HuH-7 (cell line): ENCODE measurements at places on chromosomes 7 and 10.

DNA sequence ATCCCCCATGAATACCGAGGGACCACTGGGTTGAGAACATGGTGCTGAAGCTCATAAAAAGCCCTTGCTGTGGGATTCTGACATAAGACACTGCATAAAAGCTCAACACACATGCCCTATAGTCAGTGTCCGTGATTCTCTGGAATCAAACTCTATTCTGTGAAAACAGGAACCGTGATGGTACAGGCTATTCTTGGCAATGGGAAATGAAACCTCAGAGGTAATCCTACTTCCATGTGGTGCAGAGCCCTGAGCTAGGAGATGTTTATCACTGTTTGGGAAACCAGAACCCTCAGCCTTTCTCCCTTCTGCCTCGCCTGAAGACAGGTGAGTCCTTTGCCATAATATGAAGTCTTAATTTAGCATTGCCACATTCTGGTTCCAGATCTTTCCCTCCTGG lies 80.8 kb upstream of the PRSS1 start:
- no peak for DNase-seq

DNA sequence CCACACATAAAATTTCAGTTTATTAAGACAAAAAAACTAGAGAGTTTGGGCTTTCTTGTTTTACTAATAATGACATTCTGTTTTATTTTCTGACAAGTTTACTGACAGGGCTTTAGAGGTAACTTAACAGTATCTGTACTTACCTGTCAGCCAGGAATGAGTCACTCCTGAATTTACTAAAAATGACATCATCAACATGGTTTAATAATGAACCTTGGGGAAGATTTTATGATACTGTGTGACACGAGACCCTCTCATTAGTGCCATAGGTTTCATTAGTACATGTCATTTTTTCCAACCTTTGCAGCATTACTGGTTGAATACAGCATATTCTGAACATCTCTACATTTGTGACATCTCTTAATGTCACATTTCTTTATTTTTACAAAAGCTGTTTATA lies 131.1 kb downstream of the KCND2 start:
- no peak for DNase-seq

DNA sequence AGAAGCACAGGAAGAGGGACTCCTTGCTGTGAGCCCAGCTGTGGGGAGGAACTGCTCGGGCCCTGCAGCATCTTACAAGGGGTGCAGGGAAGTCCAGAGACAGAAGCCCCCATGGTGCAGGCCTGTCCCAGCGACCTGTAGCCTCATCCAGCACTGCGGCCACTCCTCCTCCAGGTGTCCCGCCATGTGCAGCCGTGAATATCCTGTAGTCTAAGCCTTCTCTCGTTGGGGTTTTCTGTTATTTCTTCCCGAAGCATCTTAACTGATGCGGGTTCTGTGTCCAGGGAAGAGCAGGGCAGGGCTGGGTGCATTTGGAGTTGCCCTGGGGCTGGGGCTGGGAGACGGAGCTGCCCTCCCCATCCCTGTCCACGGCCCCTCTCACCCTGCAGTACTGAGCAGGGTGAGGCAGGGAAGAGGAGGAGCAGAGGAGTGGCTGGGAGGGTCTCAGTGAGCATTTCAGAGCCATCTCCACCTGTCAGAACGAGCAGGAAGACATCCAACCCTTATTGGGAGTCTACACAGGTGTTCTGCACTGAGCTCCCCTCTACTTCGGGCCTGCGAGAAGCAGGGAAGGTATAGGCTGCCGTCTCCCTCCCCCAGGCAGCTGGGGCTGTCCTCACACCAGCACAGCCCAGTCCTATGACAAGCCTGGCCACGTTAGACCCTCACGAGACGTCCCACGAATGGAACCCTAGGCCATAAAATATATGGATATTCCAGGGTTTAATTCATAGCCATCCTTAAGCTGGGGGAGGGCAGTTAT lies 494.5 kb downstream of the DNAJB6 start:
- DNase-seq, result no peak

- peak; percentile 48 for DNase-seq
Observed at GRCh38 chr7:50564640-50565558, at the start of gene DDC. Gene DDC (minus strand): TSS chr7:50565405. CDS start chr7:50544085, 21,320 bp downstream.

DNA sequence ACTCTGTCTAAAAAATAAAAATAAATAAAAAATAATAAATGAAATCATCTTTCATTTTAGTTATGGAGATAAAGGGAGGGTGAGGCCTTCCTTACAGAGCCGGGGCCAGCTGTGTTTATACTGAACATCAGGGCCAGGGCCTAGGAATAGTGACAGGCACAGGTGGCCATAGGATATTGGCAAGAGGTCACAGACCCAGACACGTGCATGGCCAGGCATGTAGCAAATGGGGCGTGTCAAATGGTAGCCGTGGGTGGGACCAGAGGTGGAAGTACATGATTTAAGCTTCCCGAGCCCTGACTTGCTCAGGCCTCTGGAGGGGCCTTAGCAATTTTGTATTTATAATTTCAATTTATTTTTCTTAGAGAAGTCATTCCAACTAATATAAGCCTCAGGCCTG lies 353.0 kb downstream of the ANKRD30A start:
- no peak for DNase-seq

DNA sequence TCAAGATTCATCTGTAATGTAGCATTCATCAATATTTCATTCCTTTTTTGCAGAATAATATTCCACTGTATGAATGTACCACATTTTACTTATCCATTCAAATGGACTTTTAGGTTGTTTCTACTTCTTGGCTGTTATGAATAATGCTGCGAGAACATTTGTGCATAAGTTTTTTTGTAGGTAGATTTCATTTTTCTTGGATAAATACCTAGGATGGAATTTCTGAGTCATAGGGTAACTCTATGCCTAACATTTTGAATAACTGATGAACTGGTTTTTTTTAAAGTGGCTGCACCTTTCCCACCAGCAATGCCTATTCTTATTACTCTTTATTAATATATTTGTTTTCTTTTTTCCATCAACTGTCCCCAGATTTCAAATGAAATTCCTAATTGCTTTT lies 9.1 kb upstream of the XPNPEP1 start:
- DNase-seq, result no peak

DNA sequence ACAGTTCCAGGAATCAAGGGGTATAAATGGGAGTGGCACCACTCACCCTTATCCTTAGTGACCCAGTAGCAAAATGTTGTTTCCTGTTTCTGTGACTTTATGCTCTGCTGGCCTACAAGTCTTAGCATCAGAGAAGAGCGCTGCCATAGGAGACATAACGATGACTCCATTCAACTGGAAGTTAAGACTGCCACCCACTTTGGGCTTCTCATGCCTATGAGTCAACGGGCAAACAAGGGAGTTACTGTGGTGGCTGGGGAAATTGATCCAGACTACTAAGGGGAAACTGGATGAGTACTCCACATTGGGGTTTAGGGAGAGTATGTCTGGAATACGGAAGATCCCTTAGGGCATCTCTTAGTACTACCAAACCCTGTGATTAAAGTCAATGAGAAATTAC lies 40.6 kb upstream of the PIK3CG start:
- no peak for DNase-seq

GRCh38 chr7:11069591-11069990 lies 95.9 kb downstream of the PHF14 start:
- DNase-seq, result no peak

DNA sequence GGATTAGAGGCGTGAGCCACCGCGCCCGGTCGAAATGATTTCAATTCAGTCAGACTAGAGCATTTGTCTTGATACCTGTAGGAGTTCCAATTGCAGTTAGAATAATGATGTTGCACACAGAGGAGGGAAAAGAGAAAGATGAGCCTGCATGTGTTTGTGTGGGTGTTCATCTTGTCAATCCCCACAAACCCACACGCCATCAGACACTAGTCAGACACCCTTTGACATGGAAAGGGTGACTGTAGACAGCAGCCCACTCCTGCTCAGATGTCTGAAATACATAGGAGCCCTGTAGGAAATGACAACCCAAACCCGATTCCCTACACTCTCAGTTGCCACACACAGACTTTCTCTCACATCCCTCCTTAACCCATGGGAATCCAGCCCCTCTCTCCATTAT lies 92.0 kb downstream of the ABLIM1 start:
- no peak for DNase-seq

DNA sequence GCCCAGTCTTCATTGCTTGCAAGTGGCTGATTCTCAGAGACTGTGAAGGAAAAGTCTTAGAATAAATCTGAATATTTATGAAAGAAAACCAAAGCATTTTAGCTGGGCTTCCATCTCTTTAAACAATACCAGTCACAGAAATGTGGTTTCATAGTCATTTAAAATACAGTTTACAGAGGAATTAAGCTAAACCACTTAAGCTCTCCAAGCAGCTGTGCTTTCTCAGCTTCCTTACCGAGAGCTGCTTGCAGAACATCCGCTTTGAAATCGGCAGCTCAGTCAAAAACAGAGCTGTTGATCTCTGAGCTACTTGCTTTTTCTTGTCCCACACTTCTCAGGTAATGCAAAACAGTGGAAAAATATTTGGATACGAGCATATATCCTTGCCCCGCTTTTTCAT lies 134.5 kb downstream of the DYNC1I1 start:
- DNase-seq, result no peak

DNA sequence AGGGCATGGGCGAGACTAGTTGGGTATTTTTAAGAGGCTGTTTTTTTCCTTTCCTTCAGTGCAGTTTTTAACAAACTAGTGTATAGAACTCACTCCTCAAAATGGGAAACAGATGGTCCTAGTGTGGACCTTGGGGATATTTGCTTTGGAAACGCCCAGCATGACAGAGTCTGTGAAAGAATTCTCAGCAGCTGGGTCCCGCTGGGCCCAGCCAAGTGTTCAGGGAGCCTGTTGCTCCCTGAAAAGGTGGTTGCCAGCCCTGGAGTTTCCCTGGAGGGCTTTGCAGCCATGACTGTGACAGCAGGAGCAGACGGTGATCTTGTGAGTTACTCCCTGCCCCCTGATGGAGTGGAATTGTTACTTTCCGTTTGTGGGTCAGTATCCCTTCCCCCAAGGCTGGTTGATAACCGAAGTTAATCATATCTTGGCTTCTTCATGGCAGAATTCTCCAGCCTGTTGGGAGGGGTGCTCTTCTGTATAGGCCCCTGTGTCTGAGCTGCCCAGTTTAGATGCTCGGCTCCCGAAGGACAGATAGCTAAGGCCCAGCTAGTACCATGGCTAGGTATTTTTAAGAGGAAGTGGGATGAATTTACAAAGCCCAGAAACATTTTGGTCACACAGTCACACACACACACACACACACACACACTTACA lies 278.6 kb upstream of the HABP2 start:
- no peak for DNase-seq

- no peak for DNase-seq
Observed at GRCh38 chr10:2279711-2280110, 542.4 kb upstream of the ADARB2 start.

- DNase-seq, result no peak
Observed at GRCh38 chr7:29937132-29937531, 52.5 kb downstream of the SCRN1 start.

GRCh38 chr7:87218796-87219544 lies 562 bp downstream of the TMEM243 start:
- peak; percentile 49 for DNase-seq

DNA sequence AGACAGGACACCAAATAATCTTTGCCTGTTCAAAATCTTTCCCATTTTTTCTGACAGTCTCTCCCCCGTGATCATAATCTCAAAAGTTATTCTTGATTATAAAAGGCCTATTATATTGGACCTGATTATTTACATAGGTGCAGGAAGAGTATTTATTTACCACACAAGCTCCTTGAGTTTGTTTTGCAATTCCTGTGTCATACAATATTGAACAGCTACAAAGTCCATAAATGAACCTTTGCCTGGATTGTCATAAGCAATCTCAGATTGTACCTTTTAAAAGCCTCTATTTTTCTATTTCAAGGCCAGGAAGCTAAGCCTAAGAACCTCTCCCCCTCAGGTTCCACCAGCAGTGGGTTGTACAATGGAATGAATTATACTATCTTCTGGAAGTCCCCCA lies 183.9 kb upstream of the MEOX2 start:
- no peak for DNase-seq

DNA sequence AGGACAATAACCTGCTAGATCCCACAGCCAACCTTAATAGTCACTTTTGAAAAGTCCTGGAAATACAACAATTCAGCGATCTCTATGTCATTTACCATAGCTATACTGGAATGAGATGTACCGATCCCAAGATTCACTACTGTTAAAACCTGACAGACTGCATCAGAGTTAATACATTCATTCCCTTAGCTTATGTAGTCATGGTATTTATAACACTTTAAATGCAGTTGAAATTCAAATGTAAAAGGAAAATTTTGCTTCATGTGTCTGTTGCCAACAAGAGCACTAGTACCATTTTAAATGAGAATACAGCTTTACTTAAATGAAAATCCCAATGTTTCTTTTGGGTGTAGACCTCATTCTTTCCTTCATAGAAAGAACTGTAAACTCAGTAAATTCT lies 11.1 kb upstream of the GGCT start:
- DNase-seq, result no peak

GRCh38 chr7:132077971-132078685 lies 498.1 kb downstream of the PLXNA4 start:
- no peak for DNase-seq

GRCh38 chr10:29794776-29795611 lies 160.2 kb upstream of the SVIL start:
- no peak for DNase-seq

- no peak for DNase-seq
Observed at GRCh38 chr10:16943295-16944285, 126.4 kb upstream of the RSU1 start.

DNA sequence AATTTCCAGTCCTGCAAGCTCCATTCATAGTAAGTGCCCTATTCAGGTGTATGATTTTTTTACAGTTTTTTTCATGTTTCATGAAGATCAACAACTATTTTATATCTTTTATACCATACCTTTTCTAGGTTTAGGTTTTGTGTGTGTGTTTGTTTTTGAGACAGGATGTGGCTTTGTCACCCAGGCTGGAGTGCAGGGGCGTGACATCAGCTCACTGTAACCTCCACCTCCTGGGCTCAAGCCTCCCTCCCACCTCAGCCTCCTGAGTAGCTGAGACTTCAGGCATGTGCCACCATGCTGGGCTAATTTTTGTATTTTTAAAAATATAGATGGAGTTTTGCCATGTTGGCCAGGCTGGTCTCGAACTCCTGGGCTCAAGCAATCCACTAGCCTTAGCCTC lies 35.0 kb downstream of the ARMH3 start:
- DNase-seq, result no peak

GRCh38 chr10:64209561-64209960 lies 688.4 kb downstream of the REEP3 start:
- DNase-seq, result no peak
